ENCODE measurements at places on chromosomes 6 and 20. TPM values are rescaled to one million over a fixed set of nuclear protein-coding genes. Genes with fewer than 3 reads are reported as not detected.

The NMBR gene
- total RNA-seq = not detected

The SIGLEC1 gene
- not detected for total RNA-seq

The PDYN gene
- total RNA-seq = not detected

The PDE10A gene
- 6.9 TPM for total RNA-seq

The HLA-DPB1 gene
- 52.3 TPM for total RNA-seq

The RCAN2 gene
- total RNA-seq = 1.4 TPM

The FHL5 gene
- not detected for total RNA-seq

The UNC5CL gene
- 0.58 TPM for total RNA-seq

The SEMG1 gene
- not detected for total RNA-seq

The MEI4 gene
- 0.06 TPM for total RNA-seq

The SLC35B3 gene
- total RNA-seq = 7.3 TPM

The SIRPA gene
- total RNA-seq = 50.6 TPM

The ADGRF5 gene
- total RNA-seq = 0.14 TPM

The EDEM2 gene
- 20.4 TPM for total RNA-seq

The PKIB gene
- 48.5 TPM for total RNA-seq

The KCNK15 gene
- not detected for total RNA-seq

The AIF1 gene
- total RNA-seq = not detected

All from epithelial cell of proximal tubule (primary cell).